GM04503 (cell line): ENCODE measurements at places on chromosomes 2 and 18.

DNA sequence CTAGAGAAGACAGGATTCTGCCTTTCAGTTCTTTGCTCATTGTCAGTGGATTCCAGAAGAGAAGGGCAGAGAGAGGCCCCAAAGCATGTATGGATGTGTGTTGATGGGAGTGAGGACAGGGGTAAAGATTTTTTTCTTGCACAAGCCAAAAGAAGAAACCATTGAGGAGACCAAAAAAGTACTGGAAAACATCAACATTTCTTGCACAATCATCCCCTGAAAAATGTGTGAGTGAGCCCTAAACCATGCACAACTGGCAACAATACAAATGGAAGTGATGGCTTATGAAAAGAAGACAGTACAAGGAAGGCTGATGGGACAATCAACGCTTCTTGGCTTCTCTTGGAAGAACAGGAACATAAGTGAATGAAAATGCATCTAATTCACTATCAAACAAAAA is 5.6 kb upstream of the SMAD7 start:
- DNase-seq, result peak; percentile 85

- DNase-seq, result no peak
Observed at GRCh38 chr2:133570542-133570941, 2.3 kb upstream of the NCKAP5 start.

- DNase-seq, result no peak
Observed at GRCh38 chr2:38037325-38037724, 38.6 kb downstream of the CYP1B1 start.

DNA sequence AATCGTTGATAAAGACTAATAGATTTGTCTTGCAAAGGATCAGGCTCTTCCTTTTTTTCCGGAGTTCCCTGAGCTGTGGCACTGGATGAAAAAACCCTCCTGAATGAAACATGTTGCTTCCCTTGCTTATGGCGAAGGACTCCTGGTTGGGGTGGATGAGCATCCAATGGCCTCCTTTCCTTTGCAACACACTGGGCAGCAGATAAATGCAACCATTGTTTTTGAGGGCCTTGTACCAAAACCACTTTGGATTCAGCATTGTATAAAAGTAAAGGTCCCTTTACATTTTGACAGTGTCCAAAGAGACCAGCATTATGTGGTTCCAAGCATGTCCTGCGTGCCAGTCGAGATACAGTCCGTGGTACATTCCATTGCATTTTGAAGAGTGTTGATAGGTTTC is 44.7 kb downstream of the FAM210A start:
- DNase-seq, result no peak

DNA sequence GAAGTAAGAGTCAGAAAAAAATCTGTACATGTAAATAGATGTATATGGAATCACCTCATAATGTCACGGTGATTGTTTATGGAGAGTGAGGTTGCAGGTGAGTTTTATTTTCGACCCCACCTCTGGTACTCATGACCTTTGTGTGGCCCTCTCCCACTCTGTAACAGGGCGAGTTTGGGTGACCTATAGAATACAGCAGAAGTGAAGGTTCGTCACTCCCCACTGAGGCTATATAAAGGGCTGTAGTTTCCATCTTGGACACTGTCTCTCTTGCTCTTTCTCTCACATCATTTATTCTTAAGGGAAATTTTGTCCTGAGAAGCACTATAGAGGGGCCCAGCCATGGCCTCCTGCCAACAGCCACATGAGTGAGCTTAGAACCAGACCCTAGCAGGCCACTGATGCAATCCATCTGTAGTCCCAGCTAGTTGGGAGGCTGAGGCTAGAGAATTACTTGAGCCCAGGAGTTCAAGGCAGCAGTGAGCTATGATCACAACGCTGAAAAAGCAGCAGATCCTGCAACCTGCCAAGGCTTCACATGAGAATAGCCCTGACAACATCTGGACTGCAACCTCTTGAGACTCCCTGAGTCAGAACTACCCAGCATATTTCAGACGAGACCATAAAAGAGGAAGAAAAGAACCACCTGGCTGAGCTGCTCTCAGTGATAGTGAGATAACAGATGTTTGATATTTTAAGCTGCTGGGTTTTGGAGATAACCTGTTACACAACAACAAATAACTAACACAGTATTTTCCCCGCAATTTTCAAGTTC is 74.3 kb upstream of the SLC1A4 start:
- no peak for DNase-seq

DNA sequence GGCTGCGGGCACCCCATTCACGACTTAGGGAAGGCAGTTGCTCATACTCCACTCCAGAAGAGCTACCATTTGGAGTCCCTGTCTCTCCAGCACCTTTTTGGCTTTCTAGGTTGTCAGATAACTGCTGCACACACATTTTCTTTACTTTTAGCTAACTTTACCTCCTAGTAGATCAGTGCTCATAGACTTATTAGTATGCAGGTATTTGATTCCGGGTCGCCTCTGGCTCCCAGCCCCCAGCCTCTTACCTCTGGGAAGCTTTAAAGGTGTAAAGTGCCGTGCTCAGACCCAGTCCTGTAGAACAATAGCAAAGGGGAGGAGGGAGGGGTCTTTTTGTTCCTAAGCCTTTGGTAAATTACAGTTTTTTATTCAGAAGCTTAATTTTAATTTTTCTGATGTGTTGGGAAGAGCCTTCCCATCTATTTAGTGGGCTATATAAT is 102.9 kb downstream of the SPTBN1 start:
- no peak for DNase-seq

GRCh38 chr18:52236131-52236530 is 103.9 kb upstream of the DCC start:
- no peak for DNase-seq

DNA sequence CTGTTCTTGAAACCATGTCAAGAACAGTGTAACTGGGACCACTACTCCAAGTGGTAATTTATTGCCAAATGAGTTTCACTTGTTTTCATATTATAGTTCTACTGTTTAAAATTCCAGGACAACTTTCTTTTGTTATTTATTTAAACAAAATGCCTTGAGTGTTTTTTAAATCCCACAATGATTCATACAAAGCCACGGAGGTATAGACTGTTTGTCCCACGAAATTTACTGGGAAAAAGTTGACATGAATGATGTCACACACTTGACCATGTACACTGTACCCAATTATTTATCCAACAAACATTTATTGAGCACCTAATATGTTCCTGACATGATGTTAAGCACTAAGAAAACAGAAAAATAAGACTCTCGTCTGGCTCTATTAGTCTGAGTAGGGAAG is 243.9 kb upstream of the SIX2 start:
- no peak for DNase-seq

DNA sequence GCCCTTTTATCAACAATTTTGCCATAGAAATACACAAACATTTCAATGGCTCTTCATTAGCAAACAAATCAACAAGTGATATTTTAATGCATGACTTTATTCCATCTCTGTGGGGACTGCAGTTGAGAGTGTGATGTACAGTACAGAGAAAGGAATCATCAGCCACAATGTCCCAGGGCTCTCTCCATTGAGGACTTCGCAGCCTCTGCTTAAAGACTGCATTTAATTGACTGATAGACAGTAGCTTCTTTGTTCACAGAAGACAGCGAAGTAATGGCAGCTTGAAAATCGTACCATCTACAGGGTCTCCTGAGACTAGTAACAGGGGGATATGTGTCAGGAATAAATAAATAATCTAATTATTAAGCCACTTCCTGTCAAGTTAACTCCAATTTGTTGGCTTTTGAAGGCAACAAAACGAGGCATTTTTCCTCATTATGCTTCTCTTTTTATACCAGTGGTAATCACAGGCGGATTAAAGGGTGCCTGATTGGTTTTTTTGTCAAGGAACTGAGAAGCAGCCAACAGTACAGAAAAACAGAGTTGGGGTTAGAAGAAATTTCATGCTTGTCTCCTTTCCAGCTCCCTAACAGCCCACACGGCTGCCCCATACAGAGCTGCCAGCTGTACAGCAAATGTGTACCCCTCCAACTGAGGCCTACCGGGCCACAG is 164.3 kb downstream of the ZNF521 start:
- DNase-seq, result no peak

- DNase-seq, result no peak
Observed at GRCh38 chr18:76406791-76407190, 88.3 kb downstream of the ZNF516 start.

- DNase-seq, result no peak
Observed at GRCh38 chr18:74944676-74945075, 264.3 kb downstream of the PTGR3 start.

GRCh38 chr2:157393348-157393747 is 50.5 kb downstream of the CYTIP start:
- DNase-seq, result no peak

GRCh38 chr18:66872277-66872676 is 268.4 kb upstream of the CDH19 start:
- no peak for DNase-seq

DNA sequence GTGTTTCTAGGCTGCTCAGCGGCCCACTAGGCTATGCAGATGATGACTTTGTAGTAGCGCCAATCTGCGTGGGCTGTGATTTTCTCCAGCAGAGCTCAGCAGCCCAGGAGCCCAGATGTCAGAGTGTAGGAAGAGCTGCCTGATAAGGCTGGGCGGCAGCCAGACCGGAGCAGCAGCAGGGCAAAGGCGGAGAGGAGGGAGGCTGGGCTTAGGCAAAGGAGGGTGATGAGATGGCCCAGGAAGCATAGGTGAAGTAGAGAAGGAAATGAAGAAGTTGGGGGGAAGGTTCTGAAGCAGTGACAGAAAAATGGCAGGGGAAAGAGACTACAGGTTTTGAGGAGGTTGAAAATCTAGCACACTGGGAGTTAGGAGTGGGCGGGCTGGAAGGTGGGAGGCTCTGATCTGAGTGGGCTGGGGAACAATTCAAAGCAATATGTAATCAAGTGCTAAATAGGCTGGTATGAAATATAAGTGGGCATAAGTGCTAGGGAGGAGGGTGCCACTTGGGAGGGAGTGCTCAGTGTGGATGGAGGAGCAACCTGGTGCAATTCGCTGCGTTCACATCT is 50.6 kb upstream of the STPG4 start:
- no peak for DNase-seq

DNA sequence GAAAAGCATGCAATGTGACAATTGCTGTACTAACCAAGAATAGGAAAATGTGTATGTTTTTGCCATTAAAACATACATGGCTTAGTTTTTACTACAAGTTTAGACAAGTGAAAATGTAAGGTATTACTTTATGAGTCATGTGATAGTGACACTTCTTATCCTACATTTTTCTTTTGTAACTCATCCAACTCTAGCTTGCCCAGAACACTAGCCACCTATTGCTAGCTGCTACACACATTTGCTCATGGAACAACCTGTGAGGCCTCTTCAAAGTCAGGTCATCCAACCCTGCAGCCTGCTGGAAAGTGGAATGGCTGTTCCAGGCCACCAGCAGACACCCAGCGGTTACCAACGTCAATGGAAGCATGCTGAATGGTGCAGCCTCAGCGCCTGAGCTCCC is 1043.9 kb downstream of the TMEM182 start:
- DNase-seq, result no peak

GRCh38 chr2:9737053-9737875 is 106.0 kb upstream of the TAF1B start:
- no peak for DNase-seq

GRCh38 chr2:69618362-69618761 is 25.2 kb downstream of the AAK1 start:
- DNase-seq, result no peak

- DNase-seq, result peak; percentile 64
Observed at GRCh38 chr2:54945391-54946219, 104.6 kb downstream of the RTN4 start.

GRCh38 chr2:121527009-121527682 is 3.5 kb upstream of the RNU4ATAC start:
- no peak for DNase-seq

DNA sequence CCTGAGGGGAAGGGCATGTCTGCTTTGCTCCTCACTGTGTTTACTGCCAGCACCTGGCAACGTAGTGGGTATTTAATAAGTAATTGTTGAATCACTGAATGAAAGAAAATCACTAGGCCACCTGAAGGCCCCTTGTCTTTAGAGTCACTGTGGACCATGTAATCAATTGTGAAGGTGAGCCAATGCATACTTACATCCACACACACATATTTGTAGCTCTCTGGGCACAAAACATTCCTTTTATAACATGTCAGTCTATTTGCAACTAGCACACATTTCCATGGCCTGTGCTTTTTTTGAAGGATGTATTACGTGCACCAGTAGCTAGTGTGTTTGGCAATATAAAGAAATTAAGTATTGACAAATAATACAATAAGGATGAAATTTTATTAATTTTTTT is 11.2 kb downstream of the ATP8B1 start:
- DNase-seq, result no peak

DNA sequence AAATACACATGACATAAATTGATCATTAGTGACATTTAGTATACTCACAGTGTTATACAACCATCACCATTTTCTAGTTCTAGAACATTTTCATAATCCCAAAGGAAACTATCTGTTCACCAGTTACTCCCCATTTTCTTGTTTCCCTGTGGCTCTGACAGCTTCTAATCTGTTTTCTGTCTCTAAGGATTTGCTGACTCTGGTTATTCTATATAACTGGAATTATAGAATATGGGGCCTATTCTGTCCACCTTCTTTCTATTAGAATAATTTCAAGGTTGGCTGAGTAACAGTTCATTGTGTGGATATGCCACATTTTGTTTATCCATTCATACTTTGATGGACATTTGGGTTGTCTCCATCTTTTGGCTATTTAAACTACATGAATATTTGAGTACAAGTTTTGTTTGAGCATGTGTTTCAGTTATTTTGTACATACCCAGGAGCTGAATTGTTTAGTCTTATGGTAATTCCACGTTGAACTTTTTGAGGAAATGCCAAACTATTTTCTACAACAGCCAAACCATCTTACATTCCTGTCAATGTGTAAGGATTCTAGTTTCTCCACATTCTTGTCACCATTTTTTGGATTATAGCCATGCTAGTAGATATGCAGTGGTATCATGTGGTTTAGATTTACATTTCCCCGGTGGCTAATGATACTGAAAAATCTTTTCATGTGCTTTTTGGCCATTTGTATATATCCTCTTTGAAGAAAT is 20.5 kb downstream of the KIAA1328 start:
- peak; percentile 68 for DNase-seq

DNA sequence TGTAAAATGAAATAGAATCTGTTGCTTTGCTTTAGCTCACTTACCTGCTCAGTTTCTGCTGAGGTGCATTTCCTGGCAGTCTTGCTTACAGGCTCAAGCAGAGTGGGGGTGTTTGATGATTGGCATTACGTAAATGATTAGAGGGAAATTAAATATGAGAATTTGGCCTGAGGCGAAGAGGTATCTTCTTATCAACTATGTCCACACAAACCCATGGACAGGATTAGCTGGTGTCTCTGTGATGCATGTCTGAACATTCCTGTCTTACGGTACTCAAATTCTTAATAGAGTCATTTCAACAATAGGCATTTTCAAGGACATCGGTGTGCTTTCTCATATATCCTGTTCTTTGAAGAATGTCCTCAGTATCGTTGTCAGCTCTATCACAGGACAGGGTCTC is 102.1 kb downstream of the PRPF40A start:
- no peak for DNase-seq

DNA sequence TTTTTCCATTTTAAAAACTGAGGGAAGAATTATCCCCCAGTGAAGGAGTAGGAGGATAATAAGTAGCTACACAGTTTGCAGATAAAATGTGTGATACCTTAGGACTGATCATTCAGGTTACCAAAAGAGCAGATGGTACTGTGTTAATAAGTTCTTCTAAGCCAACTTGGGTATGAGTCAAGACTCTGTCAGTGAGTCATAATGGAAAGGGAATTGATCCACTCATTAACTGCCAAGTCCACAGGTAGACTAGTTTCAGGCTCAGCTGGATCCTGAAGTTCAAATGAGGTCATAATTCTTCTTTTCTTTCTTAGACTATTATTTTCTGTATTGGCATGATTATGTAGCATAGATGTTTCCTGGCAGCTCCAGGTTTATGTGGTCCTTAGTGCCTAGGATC is 142.4 kb upstream of the ALPP start:
- DNase-seq, result no peak
